Heart left ventricle (tissue), 16 donors: ENCODE measurements at places on chromosomes 16 and 17. TPM values are rescaled to one million over a fixed set of nuclear protein-coding genes. Genes with fewer than 3 reads are reported as not detected.

DNA sequence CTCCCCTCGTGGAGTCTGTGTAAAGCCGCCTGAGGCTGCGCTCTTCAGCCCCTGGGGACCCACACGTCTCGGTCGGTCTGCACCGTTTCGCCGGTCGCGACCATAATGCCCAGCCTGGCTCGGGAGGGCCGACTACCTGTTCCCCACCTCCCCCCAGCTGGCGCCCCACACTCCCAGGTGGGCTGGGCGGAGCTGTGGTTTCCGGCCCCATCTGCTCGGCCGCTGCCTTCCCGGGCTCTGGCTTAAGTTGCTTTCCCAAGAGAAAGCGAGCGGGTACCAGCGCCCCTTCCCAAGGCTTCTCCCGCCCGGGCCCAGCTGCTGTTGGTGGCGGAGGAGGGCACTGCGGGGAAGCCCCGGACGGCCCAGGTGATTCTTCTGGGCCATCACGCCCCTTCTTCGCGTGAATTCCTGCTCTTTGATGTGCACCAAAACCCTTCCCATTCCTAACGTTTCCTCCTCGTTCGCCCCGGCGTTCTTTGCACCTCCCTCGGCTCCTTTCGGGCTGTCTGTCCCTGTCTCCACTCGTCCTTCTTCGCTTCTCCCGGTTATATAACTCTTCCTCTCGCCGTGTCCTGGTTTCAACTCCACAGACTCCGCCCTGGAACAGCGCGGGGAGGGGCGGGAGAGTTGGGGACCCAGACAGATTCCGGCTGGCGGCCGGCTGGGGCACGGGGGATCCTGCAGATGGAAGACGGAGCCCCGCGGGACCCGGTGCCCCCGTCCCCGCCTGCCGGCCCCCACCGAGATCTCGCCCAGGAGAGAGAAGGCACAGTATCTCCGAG, 2.0 kb downstream of the KDM6B start:
- peak; percentile 88 for DNase-seq

GRCh38 chr16:22161999-22162655, at the start of gene SDR42E2:
SDR42E2 (plus strand) TSS chr16:22162506; CDS start chr16:22165583, 3,077 bp downstream.
- DNase-seq: no peak

RNF112 gene
- total RNA-seq: 1.4 TPM

GRCh38 chr16:18782697-18783429, 7.3 kb downstream of the RPS15A start:
- no peak for DNase-seq

ERN2 gene
- total RNA-seq: not detected

EFNB3 gene
- 0.12 TPM for total RNA-seq

GRCh38 chr16:67013823-67014633, 14.9 kb upstream of the CBFB start:
- peak; percentile 92 for DNase-seq

- DNase-seq: no peak
Observed at GRCh38 chr16:23103603-23104002, 45.6 kb downstream of the USP31 start.

KRT9 gene
- total RNA-seq: not detected

DNA sequence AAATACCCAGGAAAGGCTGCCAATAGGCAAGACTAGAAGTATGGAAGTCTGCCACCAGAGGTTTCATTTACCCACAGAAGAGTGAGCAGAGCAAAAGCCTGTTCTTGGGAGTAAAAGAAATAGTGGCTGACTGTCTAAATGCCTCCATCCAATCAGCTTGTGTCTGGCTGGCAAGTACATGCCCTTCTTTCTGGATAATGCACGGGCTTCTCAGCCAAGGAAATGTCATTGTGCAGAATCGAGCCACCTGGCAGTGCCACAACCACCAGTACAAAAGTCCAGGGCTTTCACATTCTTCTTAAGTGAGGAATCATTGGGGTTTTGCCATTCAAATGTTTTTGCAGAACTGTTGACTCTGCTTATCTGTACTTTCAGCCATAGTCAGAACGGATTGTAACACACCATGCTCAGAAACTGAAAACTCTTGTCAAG, 10.1 kb upstream of the ERCC4 start:
- peak; percentile 69 for DNase-seq

MPV17L gene
- total RNA-seq: 4.4 TPM

DNA sequence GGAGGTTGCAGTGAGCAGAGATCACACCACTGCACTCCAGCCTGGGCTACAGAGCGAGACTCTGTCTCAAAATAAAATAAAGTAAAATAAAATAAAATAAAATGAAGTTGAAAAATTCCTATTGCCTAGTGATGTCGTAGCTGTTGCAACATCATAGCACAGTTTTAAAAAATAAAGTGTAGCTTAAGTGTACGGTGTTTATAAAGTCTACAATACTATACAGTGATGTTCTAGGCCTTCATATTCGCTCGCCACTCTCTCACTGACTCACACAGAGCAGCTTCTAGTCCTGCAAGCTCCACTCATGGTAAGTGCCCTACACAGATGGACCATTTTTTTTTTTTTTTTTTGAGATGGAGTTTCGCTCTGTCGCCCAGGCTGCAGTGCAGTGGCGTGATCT, 43.5 kb upstream of the MNT start:
- no peak for DNase-seq

- peak; percentile 68 for DNase-seq
Observed at GRCh38 chr17:32275060-32276042, 9.7 kb downstream of the RHBDL3 start.

GRCh38 chr17:73467651-73468050, 155.8 kb upstream of the CDC42EP4 start:
- no peak for DNase-seq

FOXL1 gene
- total RNA-seq: 1.2 TPM

- DNase-seq: no peak
Observed at GRCh38 chr17:41512546-41513167, 6.0 kb downstream of the KRT15 start.
